Cardiac muscle cell (in vitro differentiated cells and primary cell): ENCODE measurements at places on chromosomes 12 and 14. TPM values are rescaled to one million over a fixed set of nuclear protein-coding genes. Genes with fewer than 3 reads are reported as not detected.

TMEM30B gene
- 0.45 TPM in 1 of 2 replicates, not detected in the other for total RNA-seq

MYO1H gene
- total RNA-seq: 0.21 TPM in 1 of 2 replicates, not detected in the other

ALDH6A1 gene
- total RNA-seq: 43.0 and 55.5 TPM in 2 replicates

OSGEP gene
- total RNA-seq: 47.9 and 82.0 TPM in 2 replicates

TEAD4 gene
- total RNA-seq: 29.1 and 31.9 TPM in 2 replicates

ATL1 gene
- 0.39 and 1.5 TPM in 2 replicates for total RNA-seq

GON7 gene
- total RNA-seq: 9.2 and 18.1 TPM in 2 replicates

HCAR1 gene
- not detected in 2 replicates for total RNA-seq

EMP1 gene
- total RNA-seq: 0.30 and 1.7 TPM in 2 replicates

RFX4 gene
- total RNA-seq: not detected in 2 replicates

SMCO2 gene
- total RNA-seq: not detected in 2 replicates

TAS2R31 gene
- 1.3 and 3.0 TPM in 2 replicates for total RNA-seq

DHRS2 gene
- 1.0 TPM in 1 of 2 replicates, not detected in the other for total RNA-seq

SLC4A8 gene
- total RNA-seq: 3.5 and 4.9 TPM in 2 replicates

CIT gene
- 3.9 and 30.3 TPM in 2 replicates for total RNA-seq

RIPK3 gene
- 0.24 TPM in 1 of 2 replicates, not detected in the other for total RNA-seq

PRH2 gene
- not detected in 2 replicates for total RNA-seq

IL23A gene
- 0.63 TPM in 1 of 2 replicates, not detected in the other for total RNA-seq

ASCL1 gene
- total RNA-seq: not detected in 2 replicates

CDKL1 gene
- total RNA-seq: 0.63 and 1.0 TPM in 2 replicates

RNASE7 gene
- not detected in 2 replicates for total RNA-seq

KRT1 gene
- total RNA-seq: not detected in 2 replicates

GZMB gene
- not detected in 2 replicates for total RNA-seq

ACSS3 gene
- total RNA-seq: 19.4 and 32.4 TPM in 2 replicates
